Hematopoietic multipotent progenitor cell treated with erythropoietin and hydrocortisone succinate and interleukin-3 and kit ligand, for 8 days (in vitro differentiated cells): ENCODE measurements at places on chromosomes 12 and 14.
A peak's percentile ranks its signal among the peaks of the same experiment; 100 is the strongest.

DNA sequence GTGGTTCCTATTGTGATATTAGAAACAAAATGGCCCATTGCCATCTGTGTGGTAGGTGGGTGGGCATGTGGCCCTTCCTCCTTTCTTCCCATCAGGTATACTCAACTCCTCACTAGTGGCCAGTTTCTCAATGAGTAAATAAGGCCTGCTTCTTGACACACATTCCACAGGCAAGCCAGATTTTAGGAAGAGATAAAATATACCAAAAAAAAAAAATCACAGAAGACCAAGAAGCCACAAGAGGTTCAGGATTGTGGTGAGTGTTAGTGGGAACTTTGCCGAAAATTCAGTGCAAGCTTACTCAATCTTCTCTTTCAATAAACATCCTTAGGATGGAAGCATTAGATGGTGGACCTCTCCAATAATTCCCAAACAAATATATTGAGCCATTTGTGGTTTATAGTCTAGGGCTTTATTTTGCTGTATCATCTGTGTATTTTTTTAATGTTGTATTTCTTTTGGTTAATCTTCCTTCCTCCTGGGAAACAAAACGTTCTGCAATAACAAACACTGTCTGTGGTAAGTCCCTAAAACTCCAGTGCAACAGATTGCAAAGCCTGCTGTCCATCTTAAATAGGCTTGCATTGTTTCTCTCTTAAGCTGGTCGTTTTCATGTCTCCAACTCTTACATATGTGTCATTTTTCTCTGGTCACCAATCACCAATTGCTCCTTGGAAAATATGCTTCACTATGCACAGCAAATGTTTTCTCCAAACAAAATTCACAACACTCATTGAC, 289.9 kb upstream of the KITLG start:
- DNase-seq = no peak

GRCh38 chr12:15627995-15628945, 160.9 kb downstream of the EPS8 start:
- DNase-seq = peak; percentile 51

DNA sequence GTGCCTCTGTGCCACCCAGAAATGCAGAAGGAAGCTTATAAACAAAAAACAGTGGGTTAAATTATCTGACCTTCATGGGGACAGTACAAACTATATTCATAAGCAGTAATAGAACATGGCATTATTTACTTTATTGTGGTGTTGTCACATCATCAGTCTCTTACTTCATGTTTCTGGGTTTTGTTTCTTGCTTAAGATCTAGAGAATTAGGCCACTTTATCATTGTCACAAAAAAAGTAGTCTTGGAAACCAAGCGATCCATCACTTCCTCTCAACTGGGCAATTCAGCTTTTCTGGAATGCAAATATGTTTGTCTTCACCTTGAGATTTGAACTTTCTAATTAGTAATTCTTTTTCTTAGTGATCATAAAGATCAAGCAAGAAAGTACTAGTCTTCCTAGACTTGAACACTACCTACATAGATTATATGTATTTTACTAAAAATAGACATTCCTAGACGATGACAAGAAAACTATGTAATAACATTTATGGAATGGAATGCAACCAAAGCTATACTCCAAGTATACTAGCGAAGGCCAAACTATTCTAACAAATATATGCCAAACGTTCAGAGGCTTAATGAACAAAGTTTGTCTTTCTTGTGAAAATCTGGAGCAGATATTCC, 363.4 kb downstream of the DAD1 start:
- DNase-seq = no peak

DNA sequence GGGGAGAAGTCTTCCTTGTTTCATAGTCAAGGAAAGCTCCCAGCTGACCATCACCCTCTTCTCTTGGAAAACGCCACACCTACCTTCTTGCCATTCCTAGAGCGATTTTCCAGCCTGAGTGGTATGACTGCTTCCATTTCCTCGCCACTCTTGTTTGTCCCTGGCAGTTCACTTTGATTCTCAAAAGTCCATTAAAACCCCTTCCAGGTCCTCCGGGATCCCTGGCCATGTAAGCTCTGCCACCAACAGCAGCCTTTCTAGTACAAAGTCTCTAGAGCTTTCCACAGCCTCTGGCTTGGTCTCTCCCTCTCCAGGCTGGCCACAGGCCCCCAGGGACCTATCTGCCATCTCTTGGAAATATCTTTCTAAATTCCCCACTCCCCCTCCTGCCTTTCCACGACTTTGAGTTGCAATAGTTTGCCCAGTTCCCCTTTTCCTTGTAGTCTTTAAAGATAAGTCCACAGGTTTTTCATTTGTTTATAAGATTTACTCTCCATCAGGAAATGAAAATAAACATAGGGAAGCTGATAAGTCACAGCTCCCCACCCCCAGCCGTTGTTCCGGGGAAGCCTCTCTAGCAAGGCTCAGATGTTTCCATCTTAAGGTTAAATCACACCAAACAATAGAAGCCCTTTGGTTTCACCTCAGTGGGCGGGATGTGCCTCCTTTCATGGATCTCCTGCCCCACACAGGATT, 42.9 kb upstream of the SINHCAF start:
- DNase-seq = no peak

- DNase-seq = no peak
These were observed 34.1 kb downstream of the SMUG1 start for GRCh38 chr12:54154681-54155186.

DNA sequence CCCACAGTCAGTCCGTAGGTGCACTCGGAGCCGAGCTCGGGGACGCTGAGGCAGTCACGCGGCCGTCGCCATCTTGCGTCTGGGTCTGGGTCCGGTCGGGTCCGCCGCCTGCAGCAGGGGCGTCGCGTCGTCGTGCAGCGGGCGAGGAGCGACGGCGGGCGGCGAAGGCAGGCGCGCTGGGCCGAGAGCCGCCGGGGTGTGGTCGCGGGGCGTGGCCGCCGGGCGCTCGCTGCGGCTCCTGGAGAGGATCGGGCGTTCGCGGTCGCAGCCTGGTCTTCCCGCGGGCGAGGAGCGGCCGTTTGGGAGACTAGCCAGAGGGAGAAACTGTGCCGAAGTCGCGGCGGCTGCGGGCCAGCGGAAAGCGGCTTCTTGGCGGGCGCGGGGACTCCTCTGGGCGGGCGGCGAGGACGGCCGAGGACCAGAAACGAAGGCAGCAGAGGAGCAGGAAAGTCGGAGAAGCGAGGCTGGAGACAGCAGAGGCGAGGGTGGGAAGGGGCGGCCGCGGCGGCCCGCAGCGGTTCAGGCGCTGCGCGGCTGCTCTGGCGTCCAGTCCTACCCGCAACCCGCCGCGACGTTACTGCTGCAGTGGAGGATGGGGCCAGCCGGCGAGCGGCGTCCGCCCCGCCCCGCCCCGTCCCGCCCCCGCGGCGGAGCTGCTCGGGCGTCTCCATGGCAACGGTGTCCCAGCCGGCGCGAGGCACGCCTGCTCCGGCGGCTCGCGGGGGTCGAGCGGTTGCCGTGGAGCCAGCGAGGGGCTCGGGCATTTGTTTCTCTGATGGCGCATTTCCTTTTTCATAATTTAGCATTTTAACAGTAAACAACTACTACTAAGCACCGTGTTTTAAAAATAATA, at the start of gene PNMA1:
TSS of gene PNMA1 (minus strand) at position 582 of the 853 bp plus-strand sequence. CDS start 745 bp downstream, outside the sequence.
- DNase-seq = peak; percentile 79

DNA sequence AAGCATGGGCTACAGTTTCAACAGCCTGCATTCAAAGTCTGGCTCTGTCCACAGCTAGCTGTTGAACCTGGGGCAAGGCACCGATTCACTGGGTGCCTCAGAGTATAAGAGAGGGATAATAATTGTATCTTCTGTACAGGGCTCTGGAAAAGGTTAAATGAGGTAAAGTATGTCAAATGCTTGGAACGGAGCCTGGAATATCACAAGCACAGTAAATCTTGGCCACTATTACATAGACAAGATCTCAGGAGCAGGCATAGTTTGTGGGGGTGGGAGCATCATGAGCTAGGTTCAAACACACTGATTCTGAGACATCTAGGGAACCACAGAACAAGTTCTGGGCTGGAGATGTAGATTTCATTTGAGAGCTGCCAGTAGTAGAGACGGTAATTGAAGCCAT, 203.7 kb upstream of the NUDT4 start:
- DNase-seq = no peak

DNA sequence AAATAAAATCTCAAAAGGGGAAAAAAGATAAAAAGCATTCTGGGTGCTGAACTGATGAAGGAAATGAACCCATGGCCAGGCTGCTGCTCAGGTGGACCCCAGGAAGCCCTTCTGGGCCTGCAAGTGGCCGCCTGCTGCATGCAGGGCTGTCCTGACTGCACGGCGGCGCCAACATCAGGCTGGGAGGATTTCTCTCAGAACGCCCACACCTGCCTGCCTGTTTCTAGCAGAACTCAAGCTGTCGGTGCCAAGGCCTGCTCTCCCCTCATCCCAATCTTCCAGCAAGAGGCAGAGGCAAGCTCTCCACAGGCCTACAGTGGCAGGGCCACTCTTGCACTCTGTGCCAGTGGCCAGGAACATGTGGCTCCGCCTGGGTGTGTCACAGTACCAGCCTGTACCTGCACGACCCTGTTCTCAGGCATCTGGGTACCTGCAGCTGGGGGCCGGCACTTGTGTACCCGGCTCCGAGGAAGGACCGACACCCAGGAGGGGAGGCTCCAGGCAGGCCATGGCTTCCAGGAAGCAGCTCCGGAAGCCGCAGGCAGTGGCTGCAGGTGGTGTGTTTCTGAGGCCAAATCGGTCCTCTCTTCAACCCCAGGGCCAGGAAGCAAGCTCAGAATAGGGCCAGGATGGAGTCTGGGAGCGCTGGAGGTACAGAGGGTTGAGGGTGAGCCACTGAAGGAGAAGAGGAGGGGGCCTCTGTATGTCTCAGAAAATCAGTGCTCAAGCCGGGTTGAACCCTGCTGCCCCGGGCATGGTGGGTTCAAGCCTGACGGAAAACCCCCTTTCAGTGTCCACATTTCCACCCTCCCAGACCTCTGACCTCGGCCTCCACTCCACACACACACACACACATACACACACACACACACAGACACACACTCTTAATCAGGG, 2.5 kb upstream of the INF2 start:
- no peak for DNase-seq

GRCh38 chr12:18583655-18584054, 154.2 kb downstream of the PLCZ1 start:
- no peak for DNase-seq

- no peak for DNase-seq
These were observed 14.0 kb upstream of the KLRD1 start for GRCh38 chr12:10293570-10294227.

- peak; percentile 67 for DNase-seq
These were observed 811 bp upstream of the INF2 start for GRCh38 chr14:104688505-104689108.

DNA sequence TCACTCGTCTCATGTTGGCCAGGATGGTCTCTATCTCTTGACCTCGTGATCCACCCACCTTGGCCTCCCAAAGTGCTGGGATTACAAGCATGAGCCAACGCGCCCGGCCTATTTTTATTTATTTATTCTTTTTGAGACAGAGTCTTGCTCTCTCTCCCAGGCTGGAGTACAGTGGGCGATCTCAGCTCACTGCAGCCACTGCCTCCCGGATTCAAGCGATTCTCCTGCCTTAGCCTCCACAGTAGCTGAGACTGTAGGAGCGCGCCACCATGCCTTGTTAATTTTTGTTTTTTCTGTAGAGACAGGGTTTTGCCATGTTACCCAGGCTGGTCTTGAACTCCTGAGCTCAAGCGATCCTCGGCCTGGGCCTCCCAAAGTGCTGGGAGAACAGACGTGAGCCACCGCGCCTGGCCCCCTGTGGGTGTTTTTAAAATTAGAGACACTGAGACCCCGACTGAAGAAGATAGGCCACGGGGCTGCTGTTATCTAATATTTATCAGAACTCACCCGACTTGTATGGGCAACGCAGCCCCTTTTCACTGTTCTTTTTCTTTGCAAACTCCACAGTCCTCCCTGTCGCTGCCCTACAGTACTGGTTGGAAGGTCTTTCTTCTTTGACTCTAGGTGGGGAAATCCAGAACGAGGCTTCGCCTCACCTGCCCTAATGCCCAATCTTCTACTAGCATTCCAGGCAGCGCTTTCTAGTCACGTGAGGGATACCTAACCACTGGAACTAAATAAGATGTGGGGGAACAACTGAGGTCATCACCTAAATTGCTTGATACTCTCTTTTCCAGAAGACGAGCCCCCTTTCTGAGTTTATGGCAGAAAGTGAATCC, 1.4 kb upstream of the GABARAPL1 start:
- DNase-seq = no peak

DNA sequence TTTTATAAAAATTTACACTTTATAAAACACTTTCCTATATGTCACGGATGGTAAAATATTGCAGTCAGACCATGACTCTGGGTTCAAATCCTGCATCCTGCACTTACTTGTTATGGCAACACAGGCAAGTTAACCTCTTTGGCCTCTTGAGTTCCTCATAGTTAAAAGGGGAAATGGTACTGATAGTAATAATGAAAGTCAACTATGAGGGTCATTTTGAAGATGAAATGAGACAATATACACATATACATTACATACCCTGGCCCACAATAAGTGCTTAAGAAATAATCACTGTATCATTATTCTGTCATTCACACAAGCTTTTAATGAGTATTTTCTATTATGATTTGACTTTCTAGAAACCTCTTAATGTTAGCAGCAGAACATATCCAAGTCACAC, 64.4 kb downstream of the C12orf42 start:
- DNase-seq = no peak

- no peak for DNase-seq
These were observed 1058.9 kb downstream of the GALC start for GRCh38 chr14:86933958-86934595.

- peak; percentile 61 for DNase-seq
These were observed 89.2 kb downstream of the PDZRN4 start for GRCh38 chr12:41277100-41277945.

DNA sequence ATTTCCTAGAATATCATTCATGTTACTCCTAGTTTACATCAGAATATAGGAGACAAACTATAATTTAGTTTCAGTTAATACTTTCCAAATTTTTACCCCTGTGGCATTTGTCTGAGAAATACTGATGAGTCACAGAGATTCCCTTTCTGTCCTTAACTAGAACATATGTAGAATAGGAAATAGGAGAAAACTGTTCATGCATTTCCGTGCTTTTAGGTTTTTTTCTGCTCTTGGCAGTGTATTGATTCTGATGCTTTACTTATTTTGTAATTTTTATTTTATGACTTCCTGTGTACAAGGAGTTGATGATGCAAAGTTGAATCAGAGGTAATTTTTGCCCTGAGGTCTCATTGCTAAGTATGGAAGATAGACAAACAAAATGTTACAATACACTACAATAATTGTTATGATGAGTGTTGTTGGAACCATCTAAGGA, 23.0 kb downstream of the MNAT1 start:
- DNase-seq = no peak
